ENCODE measurements at places on chromosomes 16 and 17.

- DNase-seq = no peak
These were observed 32.8 kb upstream of the NUDT16L1 start for GRCh38 chr16:4660454-4661007.

DNA sequence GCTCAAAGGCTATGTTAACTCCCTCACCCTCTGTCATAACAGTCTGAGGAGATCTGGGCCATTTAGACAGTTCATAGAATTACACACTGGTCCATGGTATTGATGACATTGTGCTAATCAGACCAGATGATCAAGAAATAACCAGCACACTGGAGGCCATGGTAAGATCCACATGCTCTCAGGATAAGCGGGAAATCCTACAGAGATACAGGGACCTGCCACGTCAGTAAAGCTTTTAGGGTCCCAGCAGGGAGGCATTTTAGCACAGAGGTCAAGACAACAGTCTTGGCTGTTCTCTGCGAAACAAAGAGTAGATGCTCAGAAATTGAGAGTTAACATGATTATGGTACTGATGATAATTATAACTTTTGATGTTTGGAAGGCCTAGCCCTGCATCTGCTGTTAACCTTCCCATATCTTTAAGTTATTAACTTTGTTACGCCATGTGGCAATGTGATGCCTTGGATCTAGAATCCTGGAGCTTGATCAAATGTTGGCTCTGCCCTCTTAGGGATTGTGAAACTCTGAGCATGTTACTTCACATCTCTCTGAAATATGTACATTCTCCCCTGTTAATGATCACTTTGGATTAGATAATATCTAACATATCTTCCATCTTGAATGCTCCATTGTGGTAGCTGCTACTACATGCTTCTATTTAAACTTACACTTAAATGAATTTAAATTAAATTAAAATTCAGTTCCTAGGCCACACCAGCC is 172.0 kb upstream of the SOX9 start:
- DNase-seq = no peak

DNA sequence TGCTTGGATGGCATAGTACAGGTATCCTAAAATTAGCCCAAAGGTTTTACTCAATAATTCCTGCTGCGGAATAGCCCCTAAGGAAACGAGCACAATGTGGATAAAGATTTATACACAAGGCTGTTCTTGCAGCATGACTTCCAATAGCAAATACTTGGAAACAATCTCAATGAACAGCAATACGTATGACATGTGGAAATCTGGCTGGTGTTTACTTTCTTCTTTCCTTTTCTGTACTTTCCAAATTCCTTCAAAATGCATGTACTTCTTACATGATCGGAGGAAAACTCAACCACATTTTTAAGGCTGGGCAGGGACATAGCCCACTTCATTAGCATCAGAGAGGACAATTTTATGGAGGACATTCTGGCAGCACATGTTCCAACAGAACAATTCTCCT is 86.6 kb downstream of the C16orf95 start:
- no peak for DNase-seq

- DNase-seq = no peak
These were observed 106.0 kb downstream of the SDR42E1 start for GRCh38 chr16:81905277-81905676.

GRCh38 chr17:44118427-44119050 is 4.9 kb downstream of the HDAC5 start:
- DNase-seq = no peak

DNA sequence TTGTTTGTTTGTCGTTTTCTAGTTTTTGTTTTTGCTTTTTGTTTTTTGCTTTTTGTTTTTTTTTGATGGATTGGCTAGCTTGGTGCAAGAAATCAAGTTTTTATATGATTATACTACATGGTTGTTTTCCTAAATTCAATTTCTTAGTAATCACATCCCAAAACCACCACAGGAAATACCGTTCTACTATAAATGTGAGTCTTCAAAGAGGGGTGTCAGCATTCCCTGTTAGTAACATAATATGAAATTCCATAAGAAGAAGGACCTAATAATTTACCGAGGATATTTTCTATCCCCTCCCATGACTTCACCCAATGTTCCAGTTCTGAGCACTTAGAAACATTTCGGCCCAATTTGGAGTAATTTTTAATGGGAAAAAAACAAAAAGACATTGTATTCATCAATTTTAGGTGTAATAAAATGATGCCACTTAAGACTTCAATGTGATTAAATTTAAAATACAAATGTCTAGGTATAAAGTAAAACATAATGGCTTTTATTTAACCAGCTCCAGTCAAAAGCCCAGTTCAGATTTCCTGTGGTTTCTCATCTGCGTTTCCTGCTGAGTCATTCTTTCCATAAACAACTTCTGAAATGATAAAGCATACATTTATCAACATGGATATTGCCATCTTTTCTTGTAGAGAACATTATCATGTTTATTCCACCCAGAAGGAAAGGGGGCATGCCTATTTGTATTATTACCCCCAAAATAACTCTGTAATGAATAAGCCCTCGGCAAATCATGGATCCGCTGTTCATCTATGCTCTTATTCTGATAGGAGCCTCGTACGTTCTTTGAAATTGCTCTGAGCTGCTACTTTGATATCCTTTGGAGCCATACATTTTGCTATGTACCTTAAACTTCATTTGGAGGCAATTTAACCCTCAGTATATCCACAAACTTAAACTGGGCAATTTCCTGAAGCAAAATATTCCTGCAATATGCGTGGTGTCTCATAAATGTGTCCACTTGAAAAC is 28.1 kb downstream of the HSBP1 start:
- no peak for DNase-seq

DNA sequence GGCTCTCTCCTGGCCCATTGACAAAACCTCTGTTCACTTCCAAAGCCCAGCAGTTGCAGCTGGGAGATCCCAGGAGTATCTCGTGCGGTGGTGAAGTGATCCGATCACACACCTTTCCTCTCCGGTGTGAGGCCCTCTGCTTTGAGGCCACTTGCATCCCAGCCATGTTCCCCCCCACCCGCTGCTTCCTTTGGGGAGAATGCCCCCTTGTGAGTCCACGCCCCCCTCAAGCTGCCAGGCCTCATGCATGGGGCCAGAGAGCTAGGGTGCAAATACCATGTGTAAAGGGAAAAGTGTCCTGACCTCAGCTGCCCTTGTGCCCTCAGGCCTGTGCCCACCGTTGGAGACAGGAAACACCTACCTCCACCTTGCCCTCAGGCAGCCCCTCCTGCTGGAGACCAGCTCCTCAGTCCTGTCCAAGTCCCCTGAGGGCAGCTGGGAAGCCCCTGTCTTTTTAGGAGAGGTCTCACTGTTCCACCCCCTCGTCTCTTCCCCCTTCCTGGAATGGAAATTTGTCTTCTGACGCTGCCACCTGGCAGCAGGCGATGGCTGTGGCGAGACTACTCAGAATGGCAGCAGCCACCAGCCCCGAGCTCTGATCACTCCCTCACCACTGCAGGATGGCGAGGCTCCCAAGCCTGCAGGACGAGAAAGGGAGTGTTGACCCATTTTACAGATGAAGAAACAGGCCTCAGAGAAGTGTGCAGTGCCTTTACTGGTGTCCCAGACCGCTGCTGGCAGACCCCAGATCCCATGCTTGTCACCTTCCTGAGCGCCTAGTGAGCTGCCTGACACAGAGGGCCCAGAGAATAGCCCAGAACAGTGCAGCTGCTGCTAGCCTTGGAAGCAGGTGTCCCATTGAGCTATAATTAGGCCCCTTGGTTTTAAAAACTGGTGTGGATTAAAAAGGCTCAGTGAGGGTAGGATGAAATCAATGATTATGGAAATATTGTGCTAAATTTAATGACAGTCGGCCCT is 120.6 kb upstream of the CACNG5 start:
- no peak for DNase-seq

- DNase-seq = no peak
These were observed 16.8 kb upstream of the PHKG2 start for GRCh38 chr16:30731411-30731810.

Measured in RWPE2 (cell line).